Activated CD4-positive, alpha-beta T cell treated with anti-CD3 and anti-CD28 coated beads, Interleukin-2, amount 50 U/mL, for 24 hours (primary cell): ENCODE measurements at places on chromosomes 5 and 9.

- DNase-seq: no peak
Measured at GRCh38 chr5:135162661-135163265, 128.7 kb upstream of the PITX1 start.

DNA sequence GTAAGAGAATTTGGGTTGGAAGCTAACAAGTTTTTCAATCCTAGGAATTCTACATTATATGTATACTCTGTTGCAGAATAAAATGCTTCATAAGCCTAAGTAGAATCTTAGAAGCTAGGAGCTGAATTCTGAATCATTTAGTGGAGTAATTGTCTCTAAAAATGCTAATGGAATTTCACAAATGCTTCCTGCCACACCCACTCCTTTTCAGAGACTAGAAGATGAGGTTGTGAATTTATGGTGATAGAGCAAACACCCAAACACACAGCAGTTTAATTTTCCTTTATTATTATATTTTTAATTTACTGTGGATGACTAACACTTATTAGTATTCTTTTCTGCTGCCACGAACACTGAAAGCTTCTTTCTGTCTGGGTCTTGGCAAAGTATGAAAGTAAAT is 208.0 kb upstream of the PDE4D start:
- DNase-seq: no peak

DNA sequence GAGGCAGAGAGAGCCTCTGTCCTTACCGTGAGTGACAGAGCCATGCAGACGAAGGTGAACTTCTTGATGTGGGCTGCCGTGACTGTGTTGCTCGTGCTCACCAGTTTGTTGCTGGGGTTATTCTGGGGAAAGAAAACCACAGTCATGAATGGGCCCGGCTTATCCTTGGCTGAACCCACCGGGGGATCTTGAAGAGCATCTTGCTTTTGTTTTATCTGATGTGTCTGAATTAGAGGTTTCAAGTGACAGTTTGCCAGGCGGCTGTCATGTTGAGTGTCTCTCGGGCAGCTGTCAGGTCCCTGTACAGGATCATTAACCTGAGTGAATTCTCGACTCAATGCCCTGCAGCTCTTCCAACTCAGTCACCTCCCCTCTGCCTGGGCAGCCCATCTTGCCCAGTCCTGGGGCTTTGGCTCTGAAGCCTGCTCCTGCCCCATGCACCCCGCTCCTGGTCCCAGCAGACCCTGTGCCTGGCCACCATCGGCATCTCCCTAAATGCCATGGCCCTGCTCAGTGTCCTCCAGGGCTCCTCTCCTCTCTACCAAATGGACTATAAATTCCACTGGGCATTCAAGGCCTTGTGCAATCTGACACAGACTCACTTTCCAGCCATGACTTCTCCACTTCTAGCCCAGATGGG is 77.4 kb downstream of the OTULIN start:
- DNase-seq: no peak

GRCh38 chr5:9557696-9558095 is 11.8 kb upstream of the SEMA5A start:
- no peak for DNase-seq

DNA sequence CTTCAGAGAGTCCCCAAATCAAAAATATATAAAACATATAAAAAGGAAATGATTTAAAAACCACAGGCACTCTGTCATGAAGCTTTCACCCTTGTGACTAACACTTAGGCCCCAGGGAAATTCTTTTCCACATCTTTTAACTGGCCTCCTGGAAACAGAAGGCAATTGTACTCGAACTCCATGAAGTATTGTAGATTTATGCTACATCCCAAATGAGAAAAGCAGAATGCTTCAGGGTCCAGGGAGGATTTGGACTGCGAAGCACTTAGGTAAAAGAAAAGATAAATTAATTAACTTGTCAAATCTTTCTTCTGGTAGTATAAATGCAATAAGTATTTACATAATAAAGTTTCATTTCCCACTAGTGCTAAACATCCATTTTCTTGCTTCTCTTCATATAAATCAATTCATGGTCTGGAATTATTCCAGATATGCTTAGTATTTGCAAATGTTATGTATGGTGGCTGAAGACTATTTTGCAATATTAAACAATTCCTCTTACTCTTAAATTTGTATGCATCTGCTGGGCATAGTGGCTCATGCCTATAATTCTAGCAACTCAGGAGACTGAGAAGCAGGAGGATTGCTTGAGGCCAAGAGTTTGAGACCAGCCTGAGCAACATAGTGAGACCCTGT is 64.9 kb upstream of the ELL2 start:
- no peak for DNase-seq

DNA sequence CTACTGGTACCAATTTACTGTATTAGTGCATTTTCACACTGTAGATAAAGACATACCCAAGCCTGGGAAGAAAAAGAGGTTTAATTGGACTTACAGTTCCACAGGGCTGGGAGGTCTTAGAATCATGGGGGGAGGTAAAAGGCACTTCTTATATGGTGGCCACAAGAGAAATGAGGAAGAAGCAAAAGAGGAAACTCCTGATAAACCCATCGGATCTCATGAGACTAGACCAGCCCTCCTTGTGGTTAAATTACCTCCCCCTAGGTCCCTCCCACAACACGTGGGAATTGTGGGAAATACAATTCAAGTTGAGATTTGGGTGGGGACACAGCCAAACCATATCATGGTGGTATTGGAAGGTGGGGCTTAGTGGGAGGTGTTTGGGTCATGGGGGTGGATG is 56.5 kb upstream of the SPDL1 start:
- DNase-seq: no peak

DNA sequence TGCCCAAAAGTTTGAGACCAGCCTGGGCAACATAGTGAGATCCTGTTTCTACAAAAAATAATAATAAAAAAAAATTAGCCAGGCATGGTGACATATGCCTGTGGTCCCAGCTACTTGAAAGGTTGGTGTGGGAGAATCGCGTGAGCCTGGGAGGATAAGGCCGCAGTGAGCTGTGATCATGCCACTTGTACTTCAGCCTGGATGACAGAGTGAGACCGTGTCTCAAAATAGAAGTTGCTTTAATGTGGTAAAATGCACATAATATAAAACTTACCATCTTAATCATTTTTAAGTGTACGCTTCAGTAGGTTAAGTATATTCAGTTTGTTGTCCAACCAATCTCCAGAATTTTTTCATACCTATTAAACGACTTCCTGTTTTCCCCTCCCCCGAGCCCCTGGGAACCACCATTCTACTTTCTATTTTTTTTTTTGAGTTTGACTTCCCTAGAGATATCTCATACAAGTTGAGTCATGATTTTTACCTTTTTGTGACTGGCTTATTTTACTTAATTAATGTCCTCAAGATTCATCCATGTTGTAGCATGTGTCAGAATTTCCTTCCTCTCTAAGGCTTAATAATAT is 120.1 kb upstream of the POC5 start:
- DNase-seq: no peak

DNA sequence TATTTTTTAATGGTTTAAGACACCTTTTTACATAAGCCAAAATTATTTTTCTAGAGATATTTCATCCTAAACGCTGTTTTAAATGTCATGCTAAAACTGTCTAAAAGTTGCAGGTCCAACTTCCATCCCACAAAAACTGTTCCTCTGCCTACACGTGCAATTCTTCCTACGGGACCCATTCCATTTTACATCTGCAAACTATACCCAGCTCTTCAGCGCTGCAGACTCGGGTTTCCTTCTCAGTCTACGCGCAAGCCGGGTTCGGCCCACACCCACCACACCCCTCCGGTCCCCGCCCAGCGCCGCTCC is 8.7 kb downstream of the RANBP6 start:
- DNase-seq: no peak

DNA sequence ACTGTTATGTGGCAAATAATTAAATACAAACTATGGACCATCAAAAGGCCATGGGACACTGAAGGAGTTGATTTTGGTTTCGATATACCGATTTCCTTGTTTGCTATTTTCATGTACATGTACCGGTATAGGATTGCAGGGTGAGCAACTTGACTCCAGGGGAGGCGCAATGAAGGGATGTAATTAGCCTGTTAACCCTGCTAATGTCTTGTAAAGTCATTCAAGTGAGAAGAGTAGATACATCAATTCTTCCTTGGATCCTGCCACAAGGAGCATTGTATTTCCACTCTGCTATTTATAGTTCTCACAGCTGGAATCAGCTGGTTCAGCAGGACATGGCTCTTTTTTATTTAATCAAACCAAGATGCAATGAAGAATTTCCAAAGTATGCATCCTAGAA is 102.0 kb downstream of the STK32A start:
- DNase-seq: no peak

DNA sequence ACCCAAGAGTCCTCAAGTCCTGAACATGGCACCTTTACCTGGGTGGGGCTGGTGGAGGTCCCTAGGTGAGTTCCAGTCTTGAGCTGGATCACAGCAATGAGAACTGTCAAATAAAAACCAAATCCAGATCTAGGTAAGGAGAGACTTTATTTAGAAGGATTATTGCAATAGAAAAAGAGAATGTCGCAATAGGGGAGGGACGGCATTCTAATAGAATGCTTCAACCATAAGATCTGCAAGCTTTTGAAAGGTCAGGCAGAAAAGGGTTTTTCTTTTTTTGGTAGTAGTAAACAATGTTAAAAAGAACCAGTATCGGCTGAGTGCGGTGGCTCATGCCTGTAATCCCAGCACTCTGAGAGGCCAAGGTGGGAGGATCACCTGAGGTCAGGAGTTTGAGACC is 5.2 kb upstream of the GCNT1 start:
- DNase-seq: no peak

- DNase-seq: no peak
Measured at GRCh38 chr5:179382486-179382885, 37.2 kb upstream of the ADAMTS2 start.
